ENCODE measurements at places on chromosomes 3 and 15.

- no peaks in the 10 kb centered on the region for H3K4me1 ChIP-seq
- no peak overlapping the region for H3K4me3 ChIP-seq
- H3K27me3 ChIP-seq, result peaks cover under 1% of the 10 kb centered on the region
Measured at GRCh38 chr3:183410280-183410679, 18.1 kb downstream of the MCF2L2 start.

DNA sequence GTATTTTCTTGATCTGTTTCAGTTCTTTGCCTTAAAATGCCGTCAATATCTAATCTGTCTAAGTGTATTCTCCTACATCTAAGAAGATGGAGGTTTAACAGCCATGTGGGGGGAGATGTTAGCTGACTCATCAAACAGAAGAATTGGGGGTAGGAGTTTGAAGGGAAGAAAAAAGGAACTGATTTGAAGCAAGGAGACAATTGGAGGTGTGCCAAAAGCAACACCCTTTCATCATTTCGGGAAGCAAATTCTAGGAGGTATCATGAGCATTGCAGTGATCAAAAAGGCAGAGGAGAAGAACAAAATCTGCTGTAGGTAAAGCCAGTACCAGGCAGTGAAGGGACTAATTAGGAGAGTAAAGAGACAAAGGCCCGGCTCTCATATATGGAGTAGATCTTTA lies 337.3 kb upstream of the TBC1D5 start:
- H3K4me3 ChIP-seq, result no peak overlapping the region
- H3K4me1 ChIP-seq, result no peaks in the 10 kb centered on the region
- no peaks in the 10 kb centered on the region for H3K36me3 ChIP-seq
- no peaks in the 10 kb centered on the region for H3K27me3 ChIP-seq
- H3K27ac ChIP-seq, result no peak overlapping the region
- no peak for DNase-seq

DNA sequence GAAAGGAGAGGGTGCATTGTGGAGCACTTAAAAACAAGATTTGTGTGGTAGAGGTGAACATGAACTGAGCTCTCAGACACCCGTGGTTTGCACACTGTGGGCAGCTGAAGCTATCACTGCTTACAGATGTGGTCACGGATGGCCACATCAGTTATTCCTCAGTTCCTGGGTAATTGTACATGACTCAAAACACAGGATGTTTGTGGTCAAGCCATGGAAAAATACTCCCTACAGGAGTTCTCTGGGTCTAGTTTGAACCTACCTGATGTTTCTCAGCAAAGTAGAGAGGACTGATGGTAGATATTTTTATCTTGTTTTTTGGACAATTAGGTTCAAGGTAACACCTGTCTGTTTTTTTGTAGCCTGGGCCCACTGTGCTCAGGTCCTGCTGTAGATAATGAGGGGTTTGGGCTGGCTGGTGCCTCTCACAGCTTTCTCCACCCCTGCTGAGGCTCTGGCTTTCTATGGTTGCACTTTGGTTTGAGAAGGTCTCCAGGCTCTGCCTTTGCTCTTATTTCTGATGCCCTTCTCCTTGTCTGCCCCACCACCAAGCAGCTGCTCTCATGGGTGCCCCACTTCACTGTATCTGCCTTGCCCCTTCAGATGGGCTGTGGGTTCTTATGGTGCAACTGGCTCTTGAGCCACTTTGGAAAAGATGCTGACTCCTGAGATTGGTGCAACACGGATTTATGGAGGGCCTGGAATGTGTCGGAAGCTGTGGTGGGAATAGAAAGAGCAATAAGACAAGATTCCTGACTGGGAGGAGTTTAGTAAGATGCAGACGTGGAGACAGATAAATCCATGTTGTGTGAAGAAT lies 40.1 kb downstream of the CDCP1 start:
- H3K4me1 ChIP-seq, result peaks cover 69% of the 10 kb centered on the region
- H3K27ac ChIP-seq, result peak overlapping the region; percentile 43
- H3K27me3 ChIP-seq, result peaks cover 22% of the 10 kb centered on the region
- H3K4me3 ChIP-seq, result peak overlapping the region; percentile 66
- peak; percentile 67 for DNase-seq
- no peaks in the 10 kb centered on the region for H3K36me3 ChIP-seq

- no peak overlapping the region for H3K27ac ChIP-seq
- H3K36me3 ChIP-seq, result no peaks in the 10 kb centered on the region
- H3K4me1 ChIP-seq, result no peaks in the 10 kb centered on the region
- H3K27me3 ChIP-seq, result peaks cover 8% of the 10 kb centered on the region
Measured at GRCh38 chr3:2839876-2840275, 270.3 kb downstream of the IL5RA start.

DNA sequence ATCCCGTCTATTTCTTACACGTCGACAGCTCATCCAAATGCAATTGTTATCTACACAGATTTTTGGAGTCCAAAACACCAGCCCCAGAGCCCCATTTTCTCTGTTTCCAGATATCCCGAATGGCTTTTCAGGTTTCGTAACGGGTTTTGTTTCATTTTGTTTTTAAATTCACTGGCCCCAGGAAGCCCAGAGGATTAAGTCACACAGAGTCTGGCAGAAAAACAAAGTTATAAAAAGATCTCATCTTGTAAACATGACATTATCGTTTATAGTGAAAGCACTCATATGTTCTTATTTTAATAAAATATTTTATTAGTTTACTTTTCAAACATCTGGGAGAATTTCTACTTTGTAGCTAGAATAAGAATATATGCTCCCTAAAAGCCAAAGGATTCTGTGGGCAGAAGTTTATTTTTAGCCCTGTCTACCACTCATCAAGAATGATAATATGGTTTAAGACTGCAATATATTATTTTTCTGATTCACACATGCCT lies 149.3 kb upstream of the SLC2A2 start:
- H3K27ac ChIP-seq, result no peak overlapping the region
- DNase-seq, result no peak
- H3K4me3 ChIP-seq, result no peak overlapping the region
- peaks cover 15% of the 10 kb centered on the region for H3K4me1 ChIP-seq
- no peaks in the 10 kb centered on the region for H3K27me3 ChIP-seq
- H3K36me3 ChIP-seq, result peaks cover 5% of the 10 kb centered on the region

GRCh38 chr3:32084870-32085269 lies 21.6 kb upstream of the GPD1L start:
- no peak for DNase-seq
- no peak overlapping the region for H3K4me3 ChIP-seq
- H3K36me3 ChIP-seq, result peaks cover 13% of the 10 kb centered on the region
- no peaks in the 10 kb centered on the region for H3K4me1 ChIP-seq
- no peak overlapping the region for H3K27ac ChIP-seq
- peaks cover 20% of the 10 kb centered on the region for H3K27me3 ChIP-seq

GRCh38 chr15:25368850-25369249 lies 70.0 kb downstream of the UBE3A start:
- H3K4me1 ChIP-seq, result peaks cover 25% of the 10 kb centered on the region
- no peaks in the 10 kb centered on the region for H3K27me3 ChIP-seq
- no peak overlapping the region for H3K27ac ChIP-seq
- H3K4me3 ChIP-seq, result no peak overlapping the region
- no peak for DNase-seq

DNA sequence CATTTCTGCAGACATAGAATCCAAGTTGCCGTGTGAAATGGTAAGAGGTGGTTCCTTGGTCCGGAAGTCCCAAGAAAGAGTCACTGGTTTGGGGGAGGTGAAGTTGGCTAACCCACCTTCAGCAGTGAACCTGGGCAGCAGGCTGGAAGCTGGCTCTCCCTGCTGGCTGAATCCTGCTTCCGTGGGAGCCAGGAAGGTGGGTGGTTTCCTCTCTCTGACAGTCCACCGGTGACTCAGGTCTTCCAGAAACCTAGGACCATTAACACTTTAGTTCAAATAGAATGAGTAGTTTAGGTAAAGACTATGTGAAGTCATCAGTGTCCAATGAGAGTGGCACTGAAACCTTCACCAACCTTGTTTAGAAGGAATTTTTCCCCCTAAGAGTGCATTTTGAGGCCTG lies 87.4 kb upstream of the CACNA2D3 start:
- no peak for DNase-seq
- H3K27me3 ChIP-seq, result peaks cover 8% of the 10 kb centered on the region
- no peaks in the 10 kb centered on the region for H3K36me3 ChIP-seq
- no peak overlapping the region for H3K27ac ChIP-seq
- no peak overlapping the region for H3K4me3 ChIP-seq
- no peaks in the 10 kb centered on the region for H3K4me1 ChIP-seq

GRCh38 chr3:52530918-52531826 lies 2.5 kb downstream of the NT5DC2 start:
- no peaks in the 10 kb centered on the region for H3K27me3 ChIP-seq
- DNase-seq, result no peak

DNA sequence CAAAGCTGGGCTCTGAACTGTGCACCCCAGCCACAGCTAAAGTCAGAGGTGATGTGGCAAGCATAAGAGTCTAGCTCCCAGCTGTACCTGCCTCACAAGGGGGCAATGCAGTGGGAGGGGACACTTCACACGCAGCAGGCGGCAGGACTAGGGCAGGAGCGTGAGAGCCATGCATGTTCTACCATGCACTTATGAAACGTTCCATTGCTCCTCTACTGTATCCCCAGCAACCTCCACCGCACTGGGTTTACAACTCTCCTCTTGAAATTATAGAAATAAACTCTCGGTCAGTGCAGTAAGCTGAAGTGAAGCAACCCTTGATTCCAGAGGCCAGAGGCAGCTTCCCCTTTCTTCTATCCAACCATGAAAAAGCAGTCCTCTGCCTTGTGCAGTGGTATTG lies 298.6 kb upstream of the STT3B start:
- H3K27me3 ChIP-seq, result no peaks in the 10 kb centered on the region
- no peak for DNase-seq
- H3K27ac ChIP-seq, result no peak overlapping the region
- H3K36me3 ChIP-seq, result no peaks in the 10 kb centered on the region
